ENCODE measurements at places on chromosomes 16 and 17.

GRCh38 chr17:76826330-76827068 lies 41.7 kb upstream of the MGAT5B start:
- no peak for DNase-seq

DNA sequence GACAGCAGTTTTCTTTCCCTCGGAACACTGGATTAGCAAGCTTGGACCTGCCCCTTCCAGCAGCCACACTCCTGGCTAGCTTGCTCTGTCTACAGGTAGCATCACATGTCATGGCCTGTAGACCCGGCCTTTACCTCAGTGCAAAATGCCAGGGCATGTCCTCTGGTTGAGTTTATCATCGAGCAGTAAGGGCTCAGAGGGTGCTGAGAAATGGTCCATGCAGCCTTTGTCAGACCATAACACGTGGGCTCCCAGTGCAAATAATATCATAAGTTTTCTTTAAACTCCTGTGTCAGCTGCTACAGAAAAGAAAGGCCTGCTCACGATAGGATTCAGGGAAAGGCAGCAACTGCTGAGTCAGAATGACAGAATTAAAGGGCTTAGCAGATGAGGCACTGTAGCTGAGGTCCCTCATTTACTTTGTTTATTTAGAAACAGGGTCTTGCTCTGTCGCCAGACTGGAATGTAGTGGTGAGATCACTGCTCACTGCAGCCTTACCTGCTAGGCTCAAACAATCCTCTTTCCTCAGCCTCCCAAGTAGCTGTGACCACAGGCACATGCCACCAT lies 8.0 kb upstream of the GNA13 start:
- peak; percentile 13 for DNase-seq

- DNase-seq = no peak
Observed at GRCh38 chr17:78142119-78142861, 3.9 kb upstream of the C17orf99 start.

- DNase-seq = no peak
Observed at GRCh38 chr16:11188801-11189740, 66.9 kb downstream of the SOCS1 start.

DNA sequence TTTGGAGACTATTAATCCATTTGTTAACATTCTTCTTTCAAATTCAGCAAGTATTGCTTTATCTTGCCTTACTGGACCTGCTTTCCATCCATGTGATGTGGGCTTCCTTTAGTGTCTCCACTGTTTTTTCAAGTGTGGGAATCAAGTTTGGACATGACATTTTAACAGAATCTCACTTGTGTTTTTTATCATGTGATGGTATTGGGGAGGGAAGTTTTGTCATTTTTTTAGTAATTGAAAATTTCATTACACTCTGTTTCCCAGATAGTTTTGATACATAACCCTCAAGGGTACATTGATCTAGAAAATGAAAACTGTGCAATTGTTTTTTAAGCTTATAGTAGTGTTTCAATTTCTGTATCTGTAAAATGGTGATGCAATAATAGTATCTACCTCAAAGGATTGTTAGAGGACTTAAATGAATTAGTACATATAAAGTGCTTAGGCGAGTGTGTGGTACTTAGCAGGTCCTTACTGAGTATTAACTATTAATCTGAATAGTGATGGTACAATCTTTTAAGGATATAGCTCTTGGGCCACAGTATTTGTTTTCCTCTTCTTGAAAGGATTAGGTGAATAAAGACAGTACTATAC lies 27.3 kb downstream of the AATF start:
- no peak for DNase-seq

DNA sequence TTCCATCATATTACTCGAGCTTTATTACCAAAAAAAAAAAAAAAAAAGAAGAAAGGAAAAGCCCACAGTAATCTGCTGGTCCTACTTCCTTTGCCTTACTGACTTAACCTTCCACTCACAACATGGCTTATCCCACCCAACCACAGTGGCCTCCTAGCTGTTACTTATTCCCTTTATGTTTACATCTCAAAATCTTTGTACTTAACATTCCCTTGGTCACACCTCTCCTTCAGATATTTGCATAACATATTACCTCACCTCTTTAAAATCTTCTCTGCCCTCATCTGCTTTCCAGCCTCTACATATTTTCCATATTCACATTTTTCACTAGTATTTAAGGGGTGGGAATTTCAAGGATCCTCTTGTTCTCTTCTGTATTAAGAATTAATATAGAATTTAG lies 327.0 kb upstream of the TBX2 start:
- no peak for DNase-seq

GRCh38 chr16:28193530-28194423 lies 18.0 kb downstream of the XPO6 start:
- DNase-seq = no peak

- DNase-seq = no peak
Observed at GRCh38 chr17:73833775-73834488, 189.7 kb upstream of the SDK2 start.

DNA sequence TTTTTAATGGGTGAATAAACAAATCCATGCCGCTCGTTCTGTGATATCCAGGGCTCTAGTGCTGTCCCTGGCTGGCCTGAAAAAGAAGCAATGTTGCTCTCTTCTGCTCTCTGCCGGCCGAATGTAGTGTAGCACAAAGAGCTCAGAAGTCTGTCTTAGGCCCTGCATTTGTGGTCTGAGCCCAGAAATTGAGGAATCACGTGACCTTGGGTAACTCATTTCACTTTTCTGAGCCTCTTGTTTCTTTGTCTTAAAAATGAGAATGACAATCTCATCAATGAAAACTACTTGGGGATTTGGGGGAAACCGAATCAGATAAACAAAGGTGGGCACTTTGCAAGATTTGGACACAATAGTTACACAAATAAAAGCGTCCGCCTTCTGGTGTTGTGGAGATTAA lies 381.6 kb upstream of the ASIC2 start:
- DNase-seq = peak; percentile 72

DNA sequence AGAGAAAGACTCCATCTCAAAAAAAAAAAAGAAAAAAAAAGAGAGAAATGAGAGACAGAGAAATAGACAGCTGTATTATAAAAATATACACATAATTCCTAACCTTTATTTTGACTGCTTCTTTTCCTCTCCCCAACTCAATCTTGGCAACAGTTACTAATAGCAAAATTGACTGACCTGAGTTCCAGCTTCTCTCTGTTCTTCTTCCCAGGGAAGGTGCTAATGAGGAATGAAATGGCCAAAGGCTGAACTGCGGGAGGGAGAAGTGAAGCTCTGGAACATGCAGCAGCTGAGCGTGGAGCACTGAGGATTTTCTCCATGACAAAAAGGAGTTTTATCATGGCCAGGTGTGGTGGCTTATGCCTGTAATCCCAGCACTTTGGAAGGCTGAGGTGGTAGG lies 25.2 kb upstream of the PRKCA start:
- DNase-seq = no peak

GRCh38 chr16:10922328-10923145 lies 19.7 kb downstream of the DEXI start:
- no peak for DNase-seq

GRCh38 chr16:66001432-66001831 lies 365.1 kb upstream of the CDH5 start:
- no peak for DNase-seq

- no peak for DNase-seq
Observed at GRCh38 chr17:79935197-79935885, 96.1 kb upstream of the CBX4 start.

DNA sequence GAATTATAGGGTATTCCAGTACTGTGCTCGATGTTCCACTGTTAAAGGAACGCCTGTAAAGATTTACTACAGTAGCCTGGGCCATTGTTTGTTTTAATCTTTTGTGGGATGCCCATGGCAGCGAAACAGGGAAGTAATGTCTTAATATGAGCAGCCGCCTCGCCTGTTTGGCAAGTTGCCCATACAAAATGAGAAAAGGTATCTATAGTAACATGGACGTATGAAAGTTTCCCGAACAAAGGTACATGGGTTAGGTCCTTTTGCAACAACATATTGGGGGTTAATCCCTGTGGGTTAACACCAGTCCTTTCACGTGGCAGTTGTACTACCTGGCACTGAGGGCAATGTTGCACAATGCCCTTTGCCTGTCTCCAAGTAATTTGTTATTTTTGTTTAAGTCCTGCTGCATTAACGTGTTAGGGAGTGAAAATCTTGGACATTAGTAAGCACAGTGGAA lies 21.1 kb upstream of the TMC5 start:
- DNase-seq = no peak

DNA sequence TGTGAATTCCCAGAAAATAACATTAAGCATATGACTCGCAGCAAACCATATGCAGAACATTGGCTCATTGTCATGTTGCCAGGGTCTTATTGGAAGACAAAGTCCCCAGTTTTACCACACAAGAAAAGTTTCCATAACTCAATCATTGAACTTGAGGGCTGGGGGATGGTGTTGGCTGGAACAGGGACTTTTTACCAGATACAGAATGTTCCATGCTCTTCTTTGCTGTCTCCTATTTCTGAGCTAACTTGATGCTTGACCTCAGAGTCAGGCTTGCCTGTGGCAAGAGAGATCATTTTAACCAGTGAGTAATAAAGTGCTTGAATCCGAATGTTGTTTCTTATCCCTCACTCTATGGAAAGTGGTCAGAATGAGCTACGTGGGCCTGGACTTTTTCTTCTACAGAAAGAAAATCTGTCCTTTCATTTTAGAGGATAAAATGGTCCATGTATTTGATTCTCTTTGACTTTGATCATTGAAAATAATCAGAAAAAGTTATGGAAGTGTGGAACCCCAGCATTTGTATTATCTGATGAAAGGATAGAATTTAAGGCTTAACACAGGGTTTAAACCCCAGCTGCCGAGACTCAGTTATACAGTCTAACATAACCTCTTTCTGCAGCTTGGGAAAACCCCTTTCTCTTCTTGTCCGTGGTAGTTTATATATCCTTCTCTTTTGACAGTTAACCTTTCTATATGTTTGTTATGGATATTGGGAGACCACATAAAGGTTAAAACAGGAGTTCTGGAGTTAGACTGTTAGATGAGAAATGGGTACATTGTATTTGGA lies 67.0 kb downstream of the TUBD1 start:
- no peak for DNase-seq
